Left hindlimb (tissue), 1 donor: ENCODE measurements at places on chromosomes 3 and 15.

- DNase-seq, result no peak
Measured at GRCh38 chr3:15453991-15454625, 26.7 kb downstream of the EAF1 start.

DNA sequence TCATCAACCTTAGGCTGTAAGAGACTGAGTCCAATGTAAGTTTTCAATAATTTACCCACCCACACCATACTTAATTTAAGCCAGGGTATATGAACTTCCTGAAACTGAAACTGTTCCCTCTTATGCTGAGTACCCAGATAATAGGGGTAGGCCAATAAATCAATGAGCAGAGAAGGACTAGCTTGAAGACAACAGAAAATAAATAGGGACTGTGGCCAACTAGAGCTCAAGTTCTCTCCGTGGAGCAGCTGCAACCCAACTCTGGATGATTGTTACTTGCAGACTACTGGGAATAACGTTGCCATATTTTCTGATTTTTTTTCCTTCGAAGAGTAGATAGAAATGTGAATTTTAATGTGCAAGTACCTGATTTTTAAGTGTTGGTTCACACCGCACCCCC lies 128.0 kb downstream of the ATG7 start:
- DNase-seq, result no peak

DNA sequence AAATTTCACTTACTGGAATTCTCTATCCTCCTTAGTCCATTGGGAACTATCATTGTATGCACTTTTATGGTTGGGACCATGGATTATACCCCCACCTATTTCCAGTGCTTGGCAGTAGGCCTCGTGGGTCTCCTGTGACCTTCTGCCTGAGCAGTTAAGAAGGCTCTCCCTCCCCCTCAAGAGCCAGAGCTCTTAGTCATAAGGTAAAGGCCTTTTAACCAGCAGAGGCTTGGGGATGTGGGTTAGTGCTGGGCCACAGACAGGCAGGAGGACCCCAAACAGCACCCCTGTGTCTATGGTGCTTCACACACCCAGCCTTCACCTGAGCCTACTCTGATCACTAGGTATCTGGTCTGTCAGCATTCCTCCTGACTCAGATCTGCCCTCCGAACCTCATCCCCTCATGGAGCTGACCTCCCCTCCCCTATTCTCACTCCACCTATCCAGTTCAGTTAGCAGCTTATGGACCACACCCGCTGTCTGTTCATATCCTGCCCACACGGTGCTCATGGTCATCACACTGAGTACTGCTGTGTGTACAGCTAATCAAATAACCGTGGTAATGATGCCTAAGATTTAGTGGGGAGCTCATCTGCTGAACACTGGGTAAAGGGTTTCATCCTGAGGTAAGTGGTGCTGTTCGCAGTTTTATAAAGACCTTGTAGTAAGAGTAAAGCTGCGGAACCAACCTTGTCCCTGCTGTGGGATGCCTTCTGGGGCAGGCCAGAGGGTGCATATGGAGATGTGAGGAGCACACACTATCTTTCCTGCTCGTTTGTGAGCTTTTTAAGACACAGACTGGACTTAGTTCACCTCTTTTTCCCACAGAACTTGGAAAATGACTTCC lies 40.9 kb downstream of the KLHL18 start:
- no peak for DNase-seq

GRCh38 chr15:92787116-92787515 lies 113.0 kb upstream of the CHD2 start:
- DNase-seq, result no peak

DNA sequence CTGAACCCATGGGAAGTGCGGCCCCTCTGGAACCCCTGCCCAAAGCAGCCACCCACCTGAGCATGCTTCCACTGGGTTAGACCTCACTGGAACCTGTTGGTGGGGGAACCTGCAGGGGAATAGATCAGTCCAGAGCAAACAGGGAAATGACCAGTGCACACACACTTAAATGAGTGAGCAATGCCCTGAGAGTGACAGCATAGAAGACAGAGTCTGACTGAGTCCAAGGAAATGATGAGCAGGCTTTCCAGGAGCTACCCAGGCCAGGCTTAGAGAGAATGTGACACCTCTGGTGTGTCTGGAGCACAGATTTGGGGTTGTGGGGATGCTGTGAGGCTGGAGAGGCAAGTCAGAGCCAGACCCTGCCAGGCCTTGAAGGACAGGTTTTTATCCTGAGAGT lies 28.5 kb downstream of the PLA1A start:
- no peak for DNase-seq
